ENCODE measurements at places on chromosomes 4 and X.
A peak's percentile ranks its signal among the peaks of the same experiment; 100 is the strongest.

DNA sequence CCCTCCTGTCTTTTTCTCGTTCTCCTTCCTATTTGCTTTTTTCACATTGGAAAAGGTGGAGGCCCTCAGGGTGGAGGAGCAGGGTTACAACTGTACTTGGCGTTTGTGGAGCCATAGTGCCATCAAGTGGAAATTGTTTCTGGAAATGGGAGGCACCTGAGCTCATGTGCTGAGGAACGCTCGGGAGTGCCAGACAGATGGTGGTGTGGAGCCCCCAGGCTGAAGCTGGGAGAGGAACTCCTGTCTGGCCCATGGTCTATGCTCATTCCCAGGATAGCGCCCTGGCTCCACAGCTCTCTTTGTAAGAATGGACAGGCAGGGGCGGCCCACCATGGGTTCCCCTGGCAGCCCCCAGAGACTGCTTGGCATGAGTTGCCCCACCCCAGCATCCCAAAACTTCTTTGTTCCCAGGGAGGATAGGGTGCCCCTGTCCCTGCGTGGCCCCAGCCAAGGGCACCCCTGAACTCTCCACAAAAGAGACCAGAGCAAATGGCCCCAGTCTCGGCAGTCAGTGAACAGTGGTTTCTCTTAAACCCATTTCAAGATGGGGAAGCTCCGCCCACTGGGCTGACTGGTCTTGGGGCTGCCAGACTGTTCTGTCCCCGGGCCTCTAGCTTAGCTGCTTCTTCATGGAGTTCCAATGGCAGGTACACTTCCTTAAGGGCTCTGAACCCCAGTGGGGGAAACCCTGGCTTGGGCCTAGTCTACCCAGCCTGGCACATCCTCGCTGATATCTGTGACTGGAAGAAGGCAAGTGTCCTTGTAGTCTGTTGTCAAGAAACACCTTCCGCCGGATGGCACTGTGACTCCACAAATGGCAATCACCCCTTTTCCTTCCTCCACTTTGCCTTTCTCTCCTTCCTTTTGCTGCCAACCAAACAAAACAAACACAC, 70.1 kb downstream of the NBDY start:
- DNase-seq = no peak

DNA sequence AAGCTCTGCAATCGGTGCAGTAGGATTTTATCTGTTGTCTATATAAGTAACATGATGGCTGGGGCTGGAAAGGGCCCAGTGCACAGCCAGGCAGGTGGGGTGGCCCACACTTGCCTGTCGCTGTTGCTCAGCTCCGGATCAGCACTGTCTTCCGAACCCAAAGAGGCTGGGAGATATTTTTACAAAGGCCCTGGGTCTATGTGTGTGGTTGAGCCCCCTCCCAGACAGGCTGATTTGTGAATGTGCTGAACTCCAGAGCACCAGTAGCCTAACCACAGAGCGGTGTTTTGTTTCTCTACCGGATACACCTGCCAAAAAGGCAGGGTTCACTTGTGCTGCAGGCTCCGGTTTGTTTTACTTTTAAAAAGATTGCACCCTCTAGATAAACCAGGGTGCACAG, 33.5 kb upstream of the CHRNA9 start:
- DNase-seq = peak; percentile 15

DNA sequence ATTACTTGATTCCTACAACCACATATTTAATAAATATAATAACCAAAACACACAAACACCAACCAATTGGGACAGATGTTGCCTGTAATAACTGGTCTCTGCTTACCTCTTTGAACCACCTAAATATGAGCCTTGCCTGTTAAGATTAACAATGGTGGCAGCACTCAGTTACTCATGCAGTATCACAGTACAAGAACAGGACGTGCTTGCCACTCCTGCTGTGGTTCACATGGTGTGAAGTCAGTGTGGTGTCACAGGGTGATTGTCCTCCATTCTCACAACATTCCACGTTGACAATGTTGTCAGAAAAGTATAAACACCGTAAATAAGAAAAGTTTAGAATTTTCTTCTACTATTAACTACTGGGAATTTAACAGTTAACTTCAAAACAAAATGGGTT, 365.0 kb downstream of the PPP3CA start:
- no peak for DNase-seq

GRCh38 chr4:186623546-186623945, 68.2 kb upstream of the MTNR1A start:
- no peak for DNase-seq

DNA sequence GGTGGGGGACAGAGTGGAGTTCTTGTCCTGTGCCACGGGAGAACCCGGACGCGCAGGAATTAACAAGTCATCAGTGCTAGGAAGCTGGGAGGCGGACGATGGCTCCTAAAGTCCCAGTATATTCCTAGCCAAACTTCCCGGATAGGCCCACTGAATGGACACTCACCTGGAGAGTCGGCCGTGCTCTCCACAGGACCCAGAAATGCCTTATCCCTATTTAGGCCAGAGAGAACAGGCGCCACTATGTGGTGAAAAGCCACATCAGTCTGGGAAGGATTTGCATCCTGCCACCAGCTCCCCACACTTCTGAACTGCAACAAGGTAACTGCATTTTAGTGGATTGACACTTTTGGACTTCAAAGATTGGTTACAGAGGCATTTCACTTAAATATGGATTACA, 1.1 kb downstream of the CFAP299 start:
- DNase-seq = no peak

GRCh38 chrX:10310511-10310910, 153.7 kb downstream of the CLCN4 start:
- no peak for DNase-seq

DNA sequence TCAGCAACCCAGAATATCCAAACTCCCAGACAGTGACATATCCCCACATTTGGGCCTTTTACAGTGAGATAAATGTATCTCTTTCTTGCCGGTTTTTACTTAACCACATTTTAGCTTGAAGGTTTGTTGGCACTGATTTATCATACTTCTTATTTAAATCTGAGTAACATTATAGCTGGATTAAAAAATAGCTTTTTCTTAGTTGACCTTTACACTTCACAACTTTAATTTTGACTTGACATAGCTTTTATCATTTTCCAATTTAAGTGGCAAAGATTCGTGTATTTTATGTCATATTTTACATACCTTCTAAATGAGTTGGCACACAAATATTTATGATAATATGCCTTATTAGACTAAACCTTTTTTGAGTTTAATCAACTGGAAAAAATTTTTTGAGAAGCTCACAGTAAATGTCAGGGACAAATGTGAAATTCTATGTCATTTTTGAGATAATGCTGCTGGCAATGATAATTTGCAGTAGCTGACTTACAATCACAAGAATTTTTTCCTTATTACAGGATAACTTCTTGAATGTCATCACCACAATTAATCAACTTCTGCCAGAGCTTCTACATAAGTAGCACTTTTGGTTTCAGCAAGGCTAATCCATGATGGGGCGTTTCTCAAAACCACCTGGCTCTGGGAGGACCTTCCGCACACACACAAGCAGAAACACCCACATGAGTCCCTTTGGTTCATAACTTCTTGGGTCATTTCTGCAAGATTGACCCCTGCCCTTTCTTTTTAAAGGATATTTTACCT, 80.3 kb downstream of the SYTL5 start:
- no peak for DNase-seq

- no peak for DNase-seq
These were observed 37.8 kb downstream of the SH3KBP1 start for GRCh38 chrX:19849464-19850080.

- no peak for DNase-seq
These were observed 115.5 kb downstream of the SOX3 start for GRCh38 chrX:140389331-140389730.

DNA sequence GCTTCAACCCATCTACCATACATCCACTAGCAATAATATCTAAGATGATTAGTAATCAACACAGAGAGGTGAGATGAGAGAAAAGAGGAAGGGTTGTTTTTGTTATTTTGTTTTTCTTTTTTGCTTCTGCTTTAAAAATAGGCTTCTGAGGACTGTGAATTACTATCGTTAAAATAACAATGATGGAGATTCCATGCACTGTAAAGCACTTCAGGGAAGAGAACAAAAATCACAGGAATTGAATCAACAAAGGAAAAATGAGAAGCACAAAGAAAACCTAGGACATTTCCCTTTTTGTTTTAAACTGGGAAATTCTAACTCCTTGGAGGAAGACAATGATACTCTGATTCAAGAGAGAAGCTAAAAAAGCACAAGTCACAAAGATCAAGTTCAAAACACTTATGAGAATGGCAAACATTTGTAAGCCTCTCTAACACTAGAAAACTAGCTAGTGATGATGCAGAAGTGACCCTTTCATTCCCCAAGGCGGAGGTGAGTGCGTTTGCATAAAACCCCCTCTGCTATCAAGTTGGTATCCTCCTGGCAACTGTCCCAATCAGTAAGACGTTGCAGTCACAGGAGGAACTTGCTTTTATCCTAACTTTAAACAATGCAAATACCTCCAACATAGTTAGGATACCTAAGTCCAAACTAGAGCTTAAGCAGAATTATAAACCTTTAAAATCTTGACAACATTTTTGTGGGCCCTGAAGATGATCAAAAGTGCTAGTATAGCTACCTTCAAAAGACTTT, 308.5 kb downstream of the CAMK2D start:
- DNase-seq = no peak

DNA sequence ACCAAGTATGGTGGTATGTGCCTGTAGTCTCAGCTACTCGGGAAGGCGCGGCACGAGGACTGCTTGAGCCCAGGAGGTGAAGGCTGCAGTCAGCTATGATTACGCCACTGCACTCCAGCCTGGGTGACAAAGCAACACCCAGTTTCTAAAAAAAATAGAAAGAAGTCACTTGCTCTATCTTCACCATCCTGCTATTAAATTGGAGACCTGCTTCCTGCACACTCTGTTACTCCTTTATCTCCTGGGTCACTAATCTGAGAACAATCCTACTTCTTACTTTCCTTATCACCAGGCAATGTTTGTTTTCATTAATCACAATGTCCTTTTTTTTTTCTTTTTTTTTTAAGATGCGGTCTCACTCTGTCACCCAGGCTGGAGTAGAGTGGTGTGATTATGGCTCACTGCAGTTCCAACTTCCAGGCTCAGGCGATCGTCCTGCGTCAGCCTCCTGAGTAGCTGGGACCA, 16.2 kb downstream of the PRKX start:
- DNase-seq = no peak

DNA sequence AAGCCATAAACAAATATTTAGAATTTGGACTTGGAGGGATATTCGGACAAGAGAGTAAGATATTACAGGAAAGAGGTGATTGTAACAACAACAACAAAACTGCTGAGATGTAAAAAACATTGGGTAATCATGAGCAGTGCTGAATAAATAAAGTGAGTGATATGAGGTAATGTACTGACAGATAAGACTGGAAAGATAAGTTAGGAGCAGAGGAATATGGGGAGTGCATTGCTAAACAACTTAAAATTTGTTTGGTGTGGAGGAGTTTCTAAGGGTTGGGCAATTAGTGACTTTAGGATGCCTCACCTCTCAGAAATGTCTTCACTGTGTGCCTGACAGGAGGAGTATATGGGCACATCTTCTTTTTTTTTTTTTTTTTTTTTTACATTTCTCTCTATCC, 637.8 kb upstream of the GRIA3 start:
- no peak for DNase-seq

DNA sequence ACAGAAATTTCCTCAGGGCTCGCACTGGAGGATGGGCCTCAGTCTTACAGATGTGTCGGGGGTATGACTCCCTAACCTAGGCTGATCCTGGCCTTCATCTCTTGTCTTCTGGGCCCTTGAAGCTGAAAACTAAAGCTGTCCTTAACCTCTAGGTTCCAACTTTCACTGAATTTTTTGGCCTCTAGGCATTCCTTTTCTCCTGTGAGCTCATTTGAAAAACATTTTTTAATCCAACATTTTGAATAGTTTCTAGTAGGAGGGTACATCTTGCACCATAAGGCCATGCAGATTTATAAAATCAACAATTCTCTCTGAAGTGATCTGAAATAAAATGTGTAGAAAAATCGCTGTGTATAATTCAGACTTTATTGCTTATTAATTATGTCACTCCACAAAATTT, 19.7 kb downstream of the RWDD4 start:
- DNase-seq = no peak

DNA sequence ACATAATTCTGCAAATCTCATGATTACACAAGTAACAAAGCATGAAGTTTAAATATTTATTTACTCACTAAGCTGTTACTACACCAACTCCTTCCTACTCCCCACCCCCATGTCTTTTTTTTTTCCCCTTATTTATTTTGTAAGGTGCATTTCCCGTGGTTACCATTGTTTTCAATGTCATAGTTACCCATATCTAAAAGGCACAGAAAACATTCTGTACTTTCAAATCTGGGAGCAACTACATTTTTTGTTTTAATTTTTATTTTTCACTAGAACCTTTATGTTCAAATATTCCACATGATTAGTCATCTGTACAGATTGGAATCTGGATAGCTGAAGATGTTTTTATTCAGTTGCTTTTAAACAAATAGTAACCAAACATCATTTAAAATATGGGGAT, 62.8 kb downstream of the PPP3CA start:
- DNase-seq = no peak

DNA sequence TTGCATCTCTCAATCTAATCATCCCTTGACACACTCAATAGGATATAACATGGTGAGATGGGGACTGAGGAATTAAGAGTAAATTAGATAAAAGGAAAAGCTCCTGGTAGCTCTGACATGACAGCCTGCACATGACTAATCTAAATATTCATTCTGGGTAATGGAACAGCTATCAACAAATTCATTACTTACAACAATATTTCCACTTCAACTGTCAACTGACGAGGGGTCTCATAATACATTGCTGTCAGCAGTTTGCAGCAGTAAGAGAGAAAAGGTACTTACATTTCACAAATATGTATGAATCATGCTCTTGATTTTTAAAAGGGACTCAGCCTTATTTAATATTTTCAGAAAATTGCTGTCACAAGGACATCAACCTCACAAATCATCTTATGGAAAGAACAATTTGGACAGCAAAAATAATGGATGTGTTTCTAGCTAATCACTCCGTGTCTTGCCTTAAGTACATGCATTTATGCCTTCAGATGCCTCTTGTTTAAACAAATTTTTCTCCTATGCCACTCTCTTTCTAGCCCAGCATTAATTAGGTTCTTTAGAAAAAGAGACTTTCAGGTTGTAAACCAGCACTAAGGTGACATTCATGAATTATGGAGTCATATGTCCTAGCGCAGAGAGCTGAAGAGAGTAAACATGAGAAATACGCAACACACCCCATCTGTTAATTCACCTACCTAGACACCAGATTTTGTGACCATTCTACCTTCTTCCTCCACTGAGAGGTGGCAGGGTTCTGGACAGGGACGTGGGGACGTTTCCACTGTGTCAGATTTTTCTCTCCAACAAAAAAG, 99.6 kb upstream of the TMEM150C start:
- DNase-seq = no peak

DNA sequence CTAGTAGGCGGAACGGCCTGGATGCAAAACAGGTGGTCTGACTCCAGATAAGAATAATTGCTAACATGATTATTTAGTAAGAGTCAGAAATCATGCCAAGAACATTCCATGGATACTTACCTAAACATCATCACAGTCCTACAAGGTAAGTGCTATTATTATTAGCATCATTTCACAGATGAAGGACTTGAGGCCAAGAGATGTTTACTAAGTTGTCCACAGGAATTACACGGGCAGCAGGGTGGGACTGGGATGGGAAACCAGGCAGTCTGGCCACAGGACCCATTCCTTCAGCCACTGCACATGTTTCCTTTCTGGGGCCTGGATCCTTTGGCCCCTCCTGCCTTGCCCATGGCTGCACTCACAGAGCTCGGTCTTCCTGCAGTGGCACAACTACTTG, 48.3 kb downstream of the ANAPC4 start:
- no peak for DNase-seq

- no peak for DNase-seq
These were observed 78.9 kb downstream of the SLC10A7 start for GRCh38 chr4:146442801-146443200.

GRCh38 chr4:182338746-182339145, 95.5 kb downstream of the TENM3 start:
- DNase-seq = no peak

- DNase-seq = no peak
These were observed 67.3 kb upstream of the VBP1 start for GRCh38 chrX:155148724-155149537.
